ENCODE measurements at places on chromosomes 3 and 15.
A peak's percentile ranks its signal among the peaks of the same experiment; 100 is the strongest.

GRCh38 chr3:171591070-171591469, 130.9 kb upstream of the TNIK start:
- no peak for DNase-seq

DNA sequence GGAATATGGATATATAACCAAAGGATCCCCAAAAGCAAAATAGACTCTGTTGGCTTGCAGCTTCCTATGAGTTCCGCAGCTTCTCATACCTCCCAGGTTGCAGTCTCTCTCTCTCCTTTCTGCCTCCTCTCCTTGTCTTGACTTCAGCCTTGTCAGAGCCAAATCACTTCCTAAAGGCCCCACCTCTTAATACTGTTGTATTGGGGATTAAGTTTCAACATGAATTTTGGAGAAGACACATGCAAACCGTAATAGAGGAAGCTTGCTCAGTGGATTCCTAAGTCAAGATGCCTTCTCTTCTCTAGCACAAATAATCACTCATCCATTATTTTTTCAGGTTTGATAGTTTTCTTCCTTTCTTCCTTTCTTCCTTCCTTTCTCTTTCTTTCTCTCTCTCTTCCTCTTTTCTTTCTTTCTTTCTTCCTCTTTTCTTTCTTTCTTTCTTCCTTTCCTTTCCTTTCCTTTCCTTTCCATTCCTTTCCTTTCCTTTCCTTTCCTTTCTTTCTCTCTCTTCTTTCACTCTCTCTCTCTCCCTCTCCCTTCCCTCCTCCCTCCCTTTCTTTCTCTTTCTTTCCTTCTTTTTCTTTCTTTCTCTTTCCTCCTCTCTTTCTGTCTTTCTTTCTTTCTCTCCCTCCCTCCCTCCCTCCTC, 411.3 kb upstream of the TPM1 start:
- DNase-seq = no peak

GRCh38 chr15:86840996-86841395, 761.3 kb downstream of the AGBL1 start:
- no peak for DNase-seq

DNA sequence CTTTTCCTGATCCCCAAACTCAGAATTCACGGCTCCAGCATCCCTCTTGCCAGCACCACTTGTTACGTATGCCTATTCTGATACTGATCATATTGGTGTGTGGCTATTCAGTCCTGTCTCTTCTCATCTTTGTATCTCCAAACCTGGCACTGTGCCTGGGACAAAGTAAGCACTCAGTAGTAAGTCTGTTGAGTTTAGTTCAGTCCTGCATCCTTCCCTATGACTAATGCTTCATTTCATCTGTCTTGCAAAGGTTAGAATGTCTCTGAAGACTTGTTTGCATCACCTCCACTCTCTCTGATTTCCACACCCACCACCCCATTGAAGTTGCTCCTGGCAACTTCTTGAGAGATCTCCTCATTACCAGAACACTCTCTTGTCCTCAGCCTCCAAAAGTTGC, 80.3 kb downstream of the HMG20A start:
- peak; percentile 42 for DNase-seq

DNA sequence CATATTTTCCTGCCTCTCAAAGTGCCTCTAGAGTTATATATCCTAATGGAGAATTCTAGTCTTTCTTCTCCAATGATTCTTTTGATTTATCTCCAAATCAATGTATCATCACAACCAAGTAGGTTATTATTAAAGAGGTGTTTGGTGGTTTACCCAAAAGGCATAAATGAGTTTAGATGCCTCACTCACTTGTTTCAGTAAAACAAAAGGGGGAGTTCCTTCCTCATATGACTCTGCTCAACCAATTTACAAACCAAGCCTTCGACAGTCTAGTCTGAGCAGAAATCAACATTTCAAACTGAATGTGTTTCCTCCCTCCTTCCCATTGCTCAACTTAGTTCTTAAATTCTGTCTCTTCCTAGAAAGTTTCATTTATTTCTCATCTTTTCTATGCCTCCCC, 116.5 kb downstream of the TNIK start:
- DNase-seq = no peak

- DNase-seq = peak; percentile 57
Observed at GRCh38 chr3:70824078-70824477, 511.6 kb upstream of the MDFIC2 start.

DNA sequence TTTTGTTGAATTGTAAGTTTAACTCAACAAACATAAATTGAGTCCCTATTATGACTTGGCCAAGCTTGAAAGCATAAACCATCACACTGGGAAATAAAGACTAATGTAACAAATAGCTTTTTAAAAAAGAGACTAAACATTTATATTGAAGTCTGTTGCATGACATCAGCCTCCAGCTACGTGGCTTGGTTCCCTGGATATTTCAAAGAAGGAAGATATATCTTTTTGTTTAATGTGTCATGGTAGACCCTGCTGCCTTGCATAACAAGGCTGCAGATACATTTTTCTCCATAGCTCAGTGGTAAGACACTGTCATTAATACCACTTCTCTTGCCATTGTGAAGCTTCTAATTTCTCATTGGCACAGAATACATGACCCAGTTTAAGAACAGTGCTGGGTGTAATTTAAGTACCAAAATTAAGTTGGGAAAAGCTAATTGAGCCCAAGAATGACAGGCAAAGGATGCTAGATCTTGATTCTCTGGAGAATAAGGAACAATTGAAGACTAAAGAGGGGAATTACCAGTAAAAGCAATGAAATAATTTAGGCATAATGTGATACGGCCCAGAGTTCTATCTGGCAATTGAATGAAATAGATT, 14.0 kb downstream of the RCN2 start:
- DNase-seq = no peak

GRCh38 chr3:152281133-152281713, 12.5 kb downstream of the MBNL1 start:
- DNase-seq = no peak

DNA sequence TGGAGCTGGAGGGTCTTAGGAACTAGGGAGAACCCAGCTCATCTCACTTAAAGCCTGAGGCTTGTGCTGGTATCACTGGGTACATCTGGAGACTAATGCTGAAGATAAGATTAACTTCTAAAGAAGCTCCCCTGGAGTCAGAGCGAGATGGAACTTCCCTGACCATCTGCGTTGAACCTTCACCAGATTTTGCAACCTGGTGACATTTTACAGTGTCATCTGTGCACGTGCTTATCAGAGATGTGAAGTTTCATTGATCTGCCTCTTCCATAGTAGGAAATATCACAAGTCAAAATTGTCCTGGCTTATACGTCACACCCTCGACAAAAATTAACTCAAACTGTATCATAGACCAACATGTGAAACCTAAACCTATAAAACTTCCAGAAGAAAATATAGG, 395.5 kb downstream of the SHQ1 start:
- DNase-seq = no peak

DNA sequence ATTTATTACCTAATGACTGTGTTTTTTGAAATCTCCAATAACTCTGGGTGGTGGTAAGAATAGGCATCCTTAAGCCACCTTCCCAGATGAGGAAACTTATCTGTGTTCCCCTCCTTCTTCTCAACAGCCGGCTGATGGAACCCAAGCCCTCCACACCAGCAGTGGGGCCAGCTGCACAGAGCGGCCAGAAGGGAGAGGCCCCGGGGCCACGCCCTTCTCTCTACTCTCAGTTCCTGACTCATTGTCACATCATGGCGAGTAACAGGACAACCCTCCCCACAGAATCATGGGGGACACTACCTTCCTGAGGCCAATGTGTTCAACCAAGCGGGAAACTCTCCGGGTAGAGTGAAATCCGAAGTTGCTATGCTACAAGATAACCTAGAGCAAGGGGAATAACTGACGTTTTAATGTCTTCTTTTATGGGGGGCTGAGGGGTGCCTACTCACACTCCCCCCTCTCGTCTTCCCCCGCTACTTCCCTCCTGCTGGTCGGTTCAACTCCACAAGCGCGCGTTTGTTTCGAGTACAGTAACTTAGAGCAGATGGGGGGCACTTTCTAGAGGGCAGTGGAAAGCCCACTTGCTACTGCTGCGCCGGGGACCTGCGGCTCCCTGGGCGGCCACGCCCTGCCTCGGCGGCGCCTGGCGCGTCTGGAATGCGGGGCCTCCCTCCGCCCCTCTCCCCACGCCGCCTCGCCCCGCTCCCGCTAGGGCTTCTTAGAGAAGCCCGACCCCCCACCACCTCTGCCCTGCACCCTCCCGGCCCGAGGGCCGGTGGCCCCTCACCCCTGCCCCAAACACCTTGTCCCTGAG, 621 bp downstream of the ANXA2 start:
- peak; percentile 82 for DNase-seq

DNA sequence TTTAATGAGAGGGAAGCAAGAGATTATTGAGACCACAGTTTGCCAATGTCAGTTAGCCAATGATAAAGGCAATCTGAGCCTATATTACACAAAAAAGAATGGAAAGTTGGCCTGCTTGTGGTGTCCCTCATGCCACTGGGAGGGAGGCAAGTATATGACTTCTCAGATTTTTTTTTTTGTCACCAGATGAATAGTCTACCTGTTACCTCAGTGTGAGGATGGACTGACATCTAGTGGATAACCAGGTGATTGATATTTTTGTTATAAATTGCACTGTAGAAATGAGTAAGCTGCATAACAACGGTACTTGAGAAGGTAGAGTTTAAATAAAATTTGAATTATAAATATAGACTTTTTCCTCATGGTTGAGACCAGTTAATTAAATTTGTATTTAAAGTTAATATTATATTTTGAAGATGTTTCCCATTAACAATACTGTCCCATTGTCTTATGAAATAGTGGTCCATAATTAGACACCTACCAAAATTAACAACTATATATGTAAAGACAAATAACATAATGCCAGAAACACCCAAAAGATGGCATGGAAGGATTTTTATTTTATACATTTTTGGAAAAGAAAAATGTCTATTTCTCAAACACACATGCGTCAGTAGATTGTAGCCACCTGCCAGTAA, 237.8 kb upstream of the GADL1 start:
- DNase-seq = peak; percentile 65

- no peak for DNase-seq
Observed at GRCh38 chr15:78992416-78993256, 47.8 kb upstream of the CTSH start.

- no peak for DNase-seq
Observed at GRCh38 chr3:186882150-186882524, 39.6 kb downstream of the ADIPOQ start.

DNA sequence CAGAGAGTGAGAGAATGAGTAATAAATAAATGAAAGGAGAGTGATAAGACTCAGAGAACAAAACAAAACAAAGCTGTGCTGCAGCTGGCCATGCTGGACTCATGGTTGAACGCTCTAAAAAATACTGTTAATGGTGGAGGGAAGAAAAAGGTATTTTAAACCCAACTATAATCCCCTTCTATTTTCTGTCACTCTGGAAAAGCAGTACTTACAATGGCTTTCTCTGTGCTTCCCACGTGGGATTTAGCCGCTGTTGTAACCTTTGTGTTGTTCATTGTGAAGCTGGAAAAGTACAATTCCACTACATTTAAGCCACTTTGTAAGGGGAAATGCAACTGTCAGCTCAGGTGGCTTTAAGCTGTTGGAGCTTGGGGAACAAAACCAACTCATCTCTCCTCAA, 917.7 kb downstream of the IGSF11 start:
- no peak for DNase-seq

- DNase-seq = no peak
Observed at GRCh38 chr15:67082007-67082536, 16.7 kb downstream of the SMAD3 start.

DNA sequence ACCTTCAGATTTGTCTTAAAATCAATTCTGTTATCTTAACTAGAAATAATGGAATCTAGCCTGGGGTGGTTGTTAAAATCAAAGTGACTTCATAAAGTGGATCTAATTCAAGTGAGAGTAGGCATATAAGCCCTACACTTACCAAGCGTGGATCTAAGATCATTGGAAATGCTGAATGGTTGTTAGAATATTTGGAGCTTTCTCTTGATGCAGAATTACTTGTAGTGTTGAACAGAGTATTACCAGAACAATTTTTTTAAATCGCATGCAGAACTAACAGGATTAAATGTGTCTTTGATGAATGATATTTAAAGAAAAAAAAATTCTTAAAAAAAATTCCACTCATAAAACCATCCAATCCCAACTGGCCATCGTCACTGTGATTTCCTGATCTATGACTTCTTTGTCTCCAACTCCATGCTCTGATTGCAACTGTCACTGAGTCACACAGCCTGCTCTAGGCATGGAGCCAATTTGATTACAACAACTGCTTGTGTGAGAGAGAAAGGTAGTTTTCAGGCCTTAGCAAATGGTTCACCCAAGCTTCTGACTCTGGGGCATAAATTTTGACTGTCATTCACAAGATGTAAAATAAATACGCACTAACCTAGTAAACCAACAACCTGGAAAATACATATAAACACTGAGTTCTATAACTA, 25.9 kb upstream of the SPRED1 start:
- peak; percentile 93 for DNase-seq

- no peak for DNase-seq
Observed at GRCh38 chr3:71067977-71068654, 515.4 kb downstream of the FOXP1 start.

GRCh38 chr3:25817107-25817506, 27.2 kb downstream of the OXSM start:
- DNase-seq = no peak

DNA sequence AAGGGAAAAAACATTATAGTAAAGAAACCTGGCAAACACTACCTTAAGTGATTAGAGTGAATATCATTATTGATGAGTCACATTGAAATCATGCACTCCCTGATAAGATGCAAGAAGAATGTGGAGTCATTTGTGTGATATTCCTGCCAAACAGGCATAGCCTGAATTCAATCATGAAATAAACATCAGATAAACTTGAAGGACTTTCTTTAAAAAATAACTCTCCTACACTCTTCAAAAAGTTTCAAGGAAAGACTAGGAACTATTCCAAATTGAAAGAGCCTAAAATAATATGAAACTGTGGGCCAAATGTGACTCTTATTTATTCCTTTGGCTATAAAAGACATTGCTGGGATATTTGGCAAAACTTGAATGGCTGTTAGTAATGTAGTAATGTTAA, 625.7 kb upstream of the LMCD1 start:
- peak; percentile 65 for DNase-seq

DNA sequence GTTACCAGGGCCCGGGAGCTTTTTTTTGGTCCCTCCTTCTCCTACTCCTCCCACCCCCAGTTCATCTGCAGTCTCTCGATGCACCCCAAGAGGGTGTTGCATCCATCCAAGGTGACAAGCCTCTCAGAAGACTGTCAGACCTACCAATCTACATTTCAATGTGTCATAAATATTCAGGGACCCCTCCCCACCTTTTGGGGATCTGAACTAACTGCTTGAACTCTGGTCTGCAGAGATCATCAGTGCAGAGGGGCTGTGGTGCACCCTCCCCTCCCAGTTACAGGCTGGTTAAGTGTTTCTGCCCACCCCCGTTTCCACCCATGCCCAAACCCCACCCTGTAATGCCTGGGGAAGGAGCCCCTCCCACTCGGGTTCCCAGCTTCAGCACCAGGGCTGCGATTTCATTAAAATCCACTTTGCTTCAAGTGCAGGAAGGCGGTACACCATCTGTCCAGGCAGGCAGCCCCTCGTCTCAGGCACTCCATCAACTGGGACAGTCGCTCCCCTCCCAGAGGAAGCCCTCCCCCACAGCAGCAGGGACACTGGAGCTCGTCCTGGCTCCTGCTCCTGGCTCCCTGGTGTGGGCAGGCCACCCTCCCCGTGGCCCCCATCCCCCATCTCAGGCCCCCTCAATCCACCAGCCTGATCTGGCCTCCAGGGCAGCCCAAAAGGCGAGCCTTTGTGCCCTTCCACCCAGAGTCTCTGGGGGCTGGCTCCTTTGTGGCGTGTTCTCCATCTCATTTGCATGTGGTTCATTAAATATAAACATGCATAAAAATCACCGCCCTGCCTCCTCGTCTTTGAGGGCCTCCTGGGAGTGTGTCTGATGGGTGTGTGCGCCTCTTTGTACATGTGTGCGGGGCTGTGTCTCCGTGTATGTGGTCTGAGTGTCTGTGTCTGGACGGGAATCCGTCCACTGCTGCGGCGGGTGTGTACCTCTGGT, 32.3 kb downstream of the RNU5B-1 start:
- no peak for DNase-seq
